Panc1 (cell line): ENCODE measurements at places on chromosomes 5 and 9.

DNA sequence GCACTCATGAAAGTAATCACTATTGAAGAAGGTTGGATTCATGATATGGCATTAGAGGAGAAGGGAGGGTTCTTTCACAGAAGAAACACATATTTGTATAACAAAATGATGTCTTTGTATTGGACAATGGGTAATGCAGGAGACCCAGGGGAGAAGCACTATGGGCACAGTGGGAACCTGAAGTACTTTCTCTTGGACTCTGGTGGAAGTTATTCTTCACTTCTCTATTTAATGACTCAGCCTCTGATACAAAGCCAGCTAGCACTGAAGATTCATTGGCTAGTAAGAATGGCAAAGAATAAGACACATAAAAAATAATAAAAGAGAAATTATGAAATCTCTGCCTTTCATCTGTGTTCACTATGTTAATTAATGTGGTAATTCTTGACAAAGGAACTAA, 149.9 kb upstream of the PRR16 start:
- DNase-seq = no peak

GRCh38 chr9:114387680-114388356, at the start of gene AKNA:
AKNA (minus strand) TSS chr9:114387982; CDS start chr9:114381333, 6,649 bp downstream.
- DNase-seq = no peak

GRCh38 chr5:148653291-148653835, 964 bp downstream of the HTR4 start:
- DNase-seq = no peak

GRCh38 chr5:151924564-151925301, at the start of gene GLRA1:
GLRA1 (minus strand) TSS chr5:151924851; CDS start chr5:151924549, 302 bp downstream.
- DNase-seq = no peak

- no peak for DNase-seq
Observed at GRCh38 chr9:1222511-1222910, 172.4 kb downstream of the DMRT2 start.

GRCh38 chr5:16536246-16536645, 70.6 kb upstream of the ZNF622 start:
- DNase-seq = no peak

- DNase-seq = no peak
Observed at GRCh38 chr5:67996596-67996995, 219.0 kb upstream of the PIK3R1 start.

DNA sequence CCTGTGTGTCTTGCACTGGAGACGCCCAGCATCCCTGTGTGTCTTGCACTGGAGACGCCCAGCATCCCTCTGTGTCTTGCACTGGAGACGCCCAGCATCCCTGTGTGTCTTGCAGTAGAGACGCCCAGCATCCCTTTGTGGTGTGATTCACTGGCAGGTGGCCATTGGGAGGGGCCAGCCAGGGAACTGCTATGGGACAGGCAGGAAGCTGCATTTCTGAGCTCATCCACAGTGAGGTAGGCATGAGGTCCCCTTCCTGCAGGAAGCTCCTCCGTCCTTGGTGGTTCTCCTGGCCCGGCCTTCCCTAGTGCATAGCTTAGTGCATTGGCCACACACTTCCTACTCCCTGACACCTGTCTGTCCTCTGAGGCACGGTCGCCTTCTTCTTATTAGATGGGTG, 43.5 kb downstream of the IRX1 start:
- DNase-seq = no peak

DNA sequence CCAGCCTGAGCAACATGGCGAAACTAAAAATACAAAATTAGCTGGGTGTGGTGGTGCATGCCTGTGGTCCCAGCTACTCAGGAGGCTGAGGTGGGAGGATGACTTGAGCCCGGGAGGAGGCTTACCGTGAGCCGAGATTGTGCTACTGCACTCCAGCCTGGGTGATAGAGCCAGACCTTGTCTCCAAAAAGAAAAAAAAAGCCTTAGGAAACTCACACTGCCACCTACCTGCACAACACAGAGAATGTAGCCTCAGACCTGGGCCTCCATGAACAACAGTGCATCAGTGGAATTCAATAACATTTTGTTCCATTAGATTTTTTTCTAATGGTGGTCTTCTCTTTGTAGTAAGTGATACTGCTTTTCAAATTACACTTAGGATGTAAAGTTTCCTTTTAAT, 63.8 kb upstream of the RARS1 start:
- no peak for DNase-seq

- no peak for DNase-seq
Observed at GRCh38 chr5:108727236-108727650, 20.5 kb upstream of the FER start.

DNA sequence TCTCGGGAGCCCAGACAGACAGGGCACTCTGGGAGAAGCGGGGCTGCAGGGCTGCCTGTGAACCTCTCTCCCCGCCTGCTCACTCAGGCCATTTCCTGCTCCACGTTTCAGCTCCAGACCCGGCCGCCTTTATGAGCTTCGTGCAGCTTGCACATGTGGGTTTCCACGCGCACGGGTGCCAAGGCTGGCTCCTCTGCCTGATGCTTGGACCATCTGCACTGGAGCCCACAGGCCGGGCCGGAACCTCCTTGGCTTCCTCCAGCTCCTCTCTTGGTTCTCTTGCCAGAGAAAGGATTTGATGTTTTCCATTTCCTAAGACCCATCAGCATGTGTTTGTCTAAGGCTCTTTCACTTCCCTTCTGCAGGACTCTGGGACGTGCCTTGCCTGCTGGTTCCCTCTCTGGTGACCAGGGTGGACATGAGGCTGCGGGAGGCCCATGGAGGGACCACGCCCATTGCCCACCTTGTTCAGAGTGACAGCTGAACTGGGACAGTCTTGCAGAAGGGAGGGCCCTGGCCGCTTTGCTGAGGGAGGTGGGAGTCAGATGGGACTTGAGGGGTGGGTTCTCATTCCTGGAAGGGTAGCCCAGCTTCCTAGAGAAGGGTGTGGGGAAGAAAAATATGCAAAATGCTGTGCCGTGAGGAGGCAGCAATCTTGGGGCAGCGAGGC, 23.3 kb upstream of the COL5A1 start:
- DNase-seq = no peak

- DNase-seq = no peak
Observed at GRCh38 chr5:103951776-103952175, 389.2 kb upstream of the NUDT12 start.

- no peak for DNase-seq
Observed at GRCh38 chr9:119175581-119175980, 193.7 kb downstream of the BRINP1 start.

DNA sequence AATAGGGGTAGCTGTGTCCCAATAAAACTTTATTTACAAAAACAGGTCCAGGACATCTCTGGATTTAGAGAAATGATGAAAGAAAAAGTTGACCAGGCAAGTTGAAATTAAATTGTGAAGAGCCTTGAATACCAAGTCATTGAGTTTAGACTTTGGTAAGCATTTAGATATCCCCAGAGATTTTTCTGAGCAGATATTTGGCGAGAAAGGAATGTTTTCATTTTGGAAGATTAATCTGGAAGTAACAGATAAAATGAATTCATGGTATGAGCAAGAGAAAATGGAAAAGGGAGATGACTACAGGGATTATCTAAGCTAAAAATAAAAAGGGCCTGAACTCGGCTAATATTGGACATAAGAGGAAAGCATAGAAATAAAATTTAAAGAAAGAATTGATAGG, 157.6 kb downstream of the ACTL7B start:
- DNase-seq = no peak

DNA sequence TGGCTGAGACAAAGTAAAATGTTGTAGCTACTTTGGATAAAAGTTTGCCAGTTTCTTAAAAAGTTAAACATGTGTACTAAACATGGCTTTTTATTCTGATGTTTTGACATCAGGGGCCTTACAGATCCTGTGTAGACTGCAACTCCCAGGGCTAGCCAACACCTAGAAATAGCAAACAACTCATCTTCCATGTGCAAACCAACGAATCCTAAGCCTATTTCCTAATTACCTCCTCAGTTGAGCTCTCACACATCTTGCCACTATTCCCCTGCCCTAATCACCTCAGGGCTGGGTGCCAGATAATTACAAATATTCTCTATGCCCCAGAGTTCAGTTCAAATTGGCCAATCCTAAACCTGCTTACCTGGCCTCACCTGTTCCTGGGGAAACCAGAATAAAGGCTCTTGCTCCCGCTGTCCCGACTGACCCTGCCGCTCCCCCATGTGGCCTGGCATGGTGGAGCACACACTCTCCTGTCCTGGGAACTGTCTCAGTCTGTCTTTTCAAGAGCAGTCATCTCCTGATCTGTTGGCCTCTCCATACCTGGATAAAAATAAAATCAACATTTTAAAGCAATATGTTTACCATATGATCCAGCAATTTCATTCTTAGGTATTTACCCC, 37.1 kb upstream of the FAM169A start:
- DNase-seq = no peak

- DNase-seq = no peak
Observed at GRCh38 chr5:173882632-173883031, 5.5 kb upstream of the CPEB4 start.

DNA sequence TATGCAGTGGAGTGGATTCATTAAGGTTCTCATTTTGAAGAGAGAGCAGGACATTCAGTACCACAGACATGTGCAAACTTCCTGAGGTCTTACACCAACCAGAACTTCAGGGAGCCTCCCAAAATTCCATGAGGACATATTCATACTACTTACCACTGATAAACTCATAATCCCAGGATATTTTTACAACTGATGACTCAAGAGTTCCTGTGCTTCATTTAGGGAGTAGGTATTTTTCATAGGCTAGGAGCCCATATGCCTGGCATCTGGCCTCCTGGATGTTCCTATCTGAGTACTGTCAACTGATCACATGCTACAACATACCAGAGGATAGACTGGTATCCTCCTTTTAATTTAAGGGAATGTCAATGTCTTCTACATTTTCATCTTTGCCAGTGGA, 578.0 kb downstream of the EFNA5 start:
- no peak for DNase-seq

DNA sequence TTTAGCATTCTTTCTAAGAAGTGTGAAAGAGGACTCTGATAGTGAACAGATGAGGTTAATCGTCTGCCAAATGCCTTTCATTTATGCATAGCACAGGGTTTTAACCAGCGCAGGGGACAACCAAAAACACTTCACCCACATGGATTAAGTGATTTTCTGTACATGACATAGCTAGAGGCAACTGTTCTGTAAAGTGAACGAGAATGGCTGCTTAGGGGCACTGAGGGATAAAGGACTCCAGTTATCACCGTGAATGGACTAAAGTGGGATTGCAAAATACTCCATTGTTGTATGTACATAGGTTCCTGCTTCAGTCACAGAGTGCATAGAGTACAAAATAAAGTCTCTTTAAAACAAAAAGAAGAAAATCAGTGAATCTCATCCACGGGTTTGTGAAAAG, 456.8 kb downstream of the DMAC1 start:
- no peak for DNase-seq

GRCh38 chr9:2181792-2182191, 166.6 kb downstream of the SMARCA2 start:
- DNase-seq = no peak

DNA sequence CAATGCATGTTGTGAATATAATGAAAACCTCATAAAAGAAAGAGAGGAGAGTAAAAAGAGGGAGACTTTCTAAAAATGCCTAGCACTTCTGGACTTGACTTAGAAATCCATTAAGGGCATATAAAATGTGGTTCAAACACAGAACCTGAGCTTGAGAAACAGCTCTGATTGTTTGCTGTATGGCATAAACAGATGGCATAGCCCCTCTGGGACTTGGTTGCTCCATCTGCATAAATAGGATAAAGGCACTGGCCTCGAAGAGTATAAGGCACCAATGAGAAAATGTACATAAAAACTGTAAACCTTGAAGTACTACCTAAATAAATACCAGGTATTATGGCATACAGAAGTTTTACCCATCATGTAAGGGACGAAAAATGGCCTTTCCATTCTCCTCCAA, 23.8 kb downstream of the MRPS27 start:
- no peak for DNase-seq

DNA sequence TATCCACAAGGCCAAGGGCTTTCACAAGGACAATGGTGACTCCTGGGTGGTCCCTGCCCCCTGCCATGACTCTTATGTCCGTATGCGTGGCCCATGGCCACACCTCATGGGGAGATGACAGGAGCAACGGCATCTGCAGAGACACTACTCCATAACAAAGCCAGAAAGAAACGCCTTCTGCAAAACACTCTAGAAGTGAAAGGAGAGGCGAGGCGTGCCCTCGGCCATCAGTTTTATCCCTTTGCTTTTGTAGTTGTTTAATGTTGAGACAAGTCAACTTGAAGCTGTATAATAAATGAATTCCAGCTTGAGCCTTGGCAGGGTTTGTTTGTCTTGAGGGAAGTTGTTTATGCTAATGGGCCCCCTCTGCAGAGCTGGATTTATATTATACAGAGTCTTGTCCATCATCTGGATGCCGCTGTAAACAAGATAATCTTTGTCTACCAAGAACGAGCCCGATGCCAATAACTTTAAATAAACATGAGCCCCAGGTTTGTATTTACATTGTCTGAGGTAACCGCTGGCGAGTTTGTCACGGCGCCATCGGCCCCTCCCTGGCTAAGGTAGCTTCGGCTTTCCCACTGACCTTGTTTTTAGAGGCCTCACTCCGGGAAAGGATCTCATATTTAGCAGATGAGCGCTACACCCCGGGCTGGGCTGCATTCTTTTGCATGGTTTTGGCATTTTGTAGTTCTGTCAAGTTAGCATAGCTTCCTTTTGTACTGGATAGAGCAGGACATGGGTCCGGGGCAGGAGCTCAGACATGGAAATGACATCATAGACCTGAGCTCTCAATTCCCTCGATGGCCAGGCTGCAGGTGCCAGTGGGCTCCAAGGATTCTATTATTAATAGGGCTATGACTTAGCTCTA, 165.3 kb downstream of the ERCC6L2 start:
- DNase-seq = no peak

DNA sequence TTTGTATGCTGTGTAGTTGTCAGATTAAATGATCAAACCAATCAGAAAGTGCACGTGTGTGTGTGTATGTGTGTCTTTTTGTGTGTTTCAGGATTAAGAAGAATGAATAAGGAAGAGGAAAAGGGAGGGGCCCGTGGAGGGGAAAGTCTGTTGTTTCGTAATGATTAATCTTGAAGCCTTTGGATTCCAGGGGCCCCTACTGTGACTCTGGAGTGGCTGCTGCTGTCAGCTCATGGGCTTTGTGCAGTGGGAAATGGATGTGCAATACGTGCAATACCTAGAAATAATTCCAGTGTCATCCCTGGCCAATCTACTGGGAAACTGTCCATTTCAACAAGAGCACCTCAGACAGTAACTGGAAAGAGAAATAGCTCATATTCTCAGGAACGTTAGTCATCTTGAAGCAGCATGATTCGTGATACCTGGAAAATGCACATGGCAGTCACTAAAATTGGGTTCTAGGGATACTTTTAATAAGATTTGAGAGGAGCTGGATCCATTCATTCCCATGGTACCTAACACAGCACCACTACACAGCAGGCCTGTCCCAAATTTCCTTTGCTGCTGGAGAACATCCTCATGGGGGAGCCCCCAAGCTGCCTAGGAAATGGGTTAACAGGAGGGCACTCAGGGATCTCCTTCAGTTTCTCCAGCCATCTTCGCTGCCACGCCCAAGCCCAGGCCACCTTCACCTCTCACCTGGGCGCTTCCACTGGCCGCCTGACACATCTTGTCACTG, 186.3 kb downstream of the NR3C1 start:
- DNase-seq = no peak
